Fibroblast of lung (primary cell): ENCODE measurements at places on chromosomes 16 and 17. TPM values are rescaled to one million over a fixed set of nuclear protein-coding genes. Genes with fewer than 3 reads are reported as not detected.

GRCh38 chr17:81519284-81520020 is 6.9 kb upstream of the ACTG1 start:
- DNase-seq = no peak

DNA sequence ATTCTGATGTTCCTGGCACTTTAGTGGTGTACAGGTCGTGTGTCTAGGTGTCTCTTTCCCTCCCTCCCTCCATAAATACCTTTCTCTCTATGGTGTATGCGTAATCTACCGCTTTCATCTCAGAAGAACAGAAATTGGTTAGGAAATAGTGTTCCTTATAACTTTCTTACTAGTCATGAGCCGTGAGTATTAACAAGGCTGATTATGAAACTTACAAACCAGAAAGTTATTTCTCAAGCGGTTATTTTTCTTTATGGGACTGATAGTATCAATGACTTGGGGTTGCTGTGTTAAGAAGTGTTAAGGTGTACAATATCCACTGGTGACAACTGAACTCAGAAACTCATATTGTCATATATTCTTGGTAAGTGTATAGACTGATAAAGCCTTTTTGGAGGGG is 13.2 kb upstream of the MYH11 start:
- DNase-seq = no peak

The KRTAP1-5 gene
- total RNA-seq = 0.17 TPM in 1 of 2 replicates, not detected in the other

- peak; percentile 70 for DNase-seq
These were observed 574.6 kb upstream of the HSBP1 start for GRCh38 chr16:83233153-83233552.

- peak; percentile 19 for DNase-seq
These were observed at the start of gene IRF8 for GRCh38 chr16:85898521-85899442. IRF8 (plus strand) TSS chr16:85899162; CDS start chr16:85903016, 3,854 bp downstream.

GRCh38 chr17:17200311-17200710 is 5.8 kb downstream of the PLD6 start:
- DNase-seq = no peak

- DNase-seq = peak; percentile 4
These were observed 850 bp downstream of the GINS3 start for GRCh38 chr16:58393138-58393504.

- DNase-seq = no peak
These were observed 585.8 kb upstream of the GOT2 start for GRCh38 chr16:59319871-59320270.

- no peak for DNase-seq
These were observed 8.6 kb downstream of the ADGRG5 start for GRCh38 chr16:57551057-57551456.

The TMEM235 gene
- total RNA-seq = not detected in 2 replicates

DNA sequence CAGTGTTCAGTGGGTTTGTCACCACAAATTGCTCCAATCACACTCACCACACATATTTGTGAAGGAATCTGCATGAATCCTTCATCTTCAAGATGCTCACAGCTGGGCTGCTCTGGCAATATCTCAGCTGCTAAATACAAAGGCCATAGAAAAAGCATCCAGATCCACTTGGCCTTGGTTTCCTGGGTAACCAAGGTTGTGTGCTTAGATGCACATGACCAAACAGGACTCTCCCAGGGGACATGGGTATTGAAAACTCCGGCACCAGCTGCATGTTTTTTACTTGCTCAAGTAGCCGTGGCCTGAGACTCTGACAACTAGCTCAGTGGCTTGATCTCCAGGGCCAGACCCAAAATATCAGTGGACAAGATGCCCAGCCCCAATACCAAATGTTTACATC is 131.3 kb downstream of the CBLN1 start:
- DNase-seq = no peak

DNA sequence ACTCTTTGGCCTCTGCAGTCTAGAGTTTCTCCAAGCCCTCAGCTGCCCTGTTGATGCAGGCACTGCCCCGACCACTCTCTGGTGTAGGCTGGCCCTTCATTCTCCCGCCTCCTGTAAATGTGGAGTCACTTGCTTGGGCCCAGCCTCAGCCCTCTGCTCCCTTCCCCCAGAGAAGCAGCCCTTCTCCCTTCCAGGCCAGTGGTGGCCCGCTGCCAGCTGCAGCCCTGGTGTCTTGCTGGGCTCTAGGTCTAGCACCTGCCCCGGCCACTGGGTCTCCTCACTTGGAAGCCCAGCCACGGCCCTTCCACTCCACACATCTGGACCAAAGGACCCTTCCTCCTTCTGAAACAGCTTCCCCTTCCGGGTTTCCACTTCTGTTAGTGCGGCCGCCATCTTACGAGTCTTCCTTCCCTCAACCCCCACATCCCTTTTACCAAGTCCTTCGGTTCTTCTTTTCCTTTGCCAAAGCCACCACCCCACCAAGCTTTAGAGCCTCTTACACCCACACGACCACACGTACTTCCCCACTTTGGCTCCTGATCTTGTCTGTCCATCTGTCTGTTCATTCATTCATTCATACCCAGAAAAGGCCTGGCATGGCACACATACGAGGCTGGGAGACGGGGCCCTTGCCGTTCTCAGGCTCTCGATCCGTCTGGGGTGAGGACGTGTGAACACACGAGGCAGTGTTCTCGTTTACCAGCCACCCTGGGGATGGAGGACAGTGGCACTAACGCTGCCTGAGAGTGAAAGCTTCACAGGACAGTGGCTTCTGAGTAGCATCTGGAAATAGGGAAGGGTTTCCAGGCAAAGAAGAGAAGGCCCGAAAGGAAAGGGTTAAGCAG is 68.0 kb downstream of the ABR start:
- no peak for DNase-seq

The LPO gene
- total RNA-seq = not detected in 2 replicates

DNA sequence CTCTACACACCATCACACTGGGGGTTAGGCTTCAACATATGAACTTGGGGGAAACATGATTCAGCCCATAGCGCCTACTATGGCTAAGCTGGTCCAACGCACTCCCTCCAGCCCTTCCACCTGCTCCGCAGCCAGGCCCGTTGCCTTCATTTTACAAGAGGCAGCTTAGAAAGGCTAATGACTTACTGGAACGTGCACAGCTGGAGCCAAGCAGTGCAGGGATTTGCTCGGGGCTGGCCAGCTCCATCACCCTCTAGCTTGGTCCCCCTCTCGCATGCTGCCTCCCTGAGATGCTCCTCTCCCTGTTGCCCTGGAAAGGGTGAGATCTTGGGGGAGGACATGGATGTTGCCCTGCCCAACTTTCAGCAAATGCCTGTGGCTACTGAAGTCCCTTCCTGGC is 2.8 kb upstream of the CACNG1 start:
- DNase-seq = no peak

- DNase-seq = peak; percentile 45
These were observed 2.5 kb downstream of the RSL1D1 start for GRCh38 chr16:11848842-11849241.

DNA sequence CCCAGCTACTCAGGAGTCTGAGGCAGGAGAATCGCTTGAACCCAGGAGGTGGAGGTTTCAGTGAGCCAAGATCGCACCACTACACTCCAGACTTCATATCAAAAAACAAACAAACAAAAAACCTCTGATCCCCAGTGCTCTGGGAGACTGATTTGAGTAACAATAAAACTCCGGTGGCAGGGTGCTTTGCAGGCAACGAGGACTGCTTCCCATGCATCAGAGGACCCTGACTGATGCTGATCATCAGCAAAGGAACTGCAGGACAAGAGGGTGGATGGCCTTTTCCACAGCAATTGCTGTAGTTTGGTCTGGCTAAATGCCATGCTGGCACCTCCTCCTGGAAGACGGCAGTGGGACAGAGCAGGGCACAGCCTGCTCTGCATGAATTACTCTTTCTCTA is 6.4 kb upstream of the SLC39A11 start:
- DNase-seq = no peak

- DNase-seq = peak; percentile 76
These were observed at the start of gene TLCD2 for GRCh38 chr17:1709971-1710806. TLCD2 (minus strand) TSS chr17:1710377; CDS start chr17:1710242, 135 bp downstream.

The TBC1D3H gene
- total RNA-seq = not detected in 2 replicates

DNA sequence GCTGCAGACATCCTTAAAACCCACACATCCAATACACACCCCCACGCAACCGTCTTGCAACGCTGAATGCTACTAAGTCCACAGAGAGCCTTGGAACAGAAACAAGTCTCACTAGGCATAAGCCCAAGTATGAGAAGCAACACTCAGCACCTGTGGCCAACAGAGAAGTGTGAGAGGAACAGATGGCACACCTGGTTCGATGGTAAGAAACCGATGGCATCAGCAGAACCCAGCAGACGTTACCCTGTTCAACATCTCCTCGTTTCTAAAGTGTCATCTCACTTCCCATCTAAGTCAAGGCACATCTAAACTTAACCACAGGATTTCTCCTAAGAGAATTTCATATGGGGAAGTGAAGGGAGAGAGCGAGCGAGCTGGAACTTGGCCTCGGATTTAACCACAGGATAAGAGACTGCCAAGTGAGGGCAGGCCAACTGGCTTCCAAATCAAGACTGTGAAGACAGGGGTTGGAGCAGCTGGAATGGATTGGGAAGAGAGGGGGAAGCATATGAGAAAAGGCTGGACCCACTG is 41.0 kb downstream of the NXPH3 start:
- DNase-seq = peak; percentile 90

The WFDC1 gene
- total RNA-seq = 3.1 and 34.0 TPM in 2 replicates

- no peak for DNase-seq
These were observed 48.5 kb downstream of the IRF8 start for GRCh38 chr16:85947230-85948137.

The SLC43A2 gene
- 2.3 and 8.4 TPM in 2 replicates for total RNA-seq

The TAC4 gene
- total RNA-seq = not detected in 2 replicates

DNA sequence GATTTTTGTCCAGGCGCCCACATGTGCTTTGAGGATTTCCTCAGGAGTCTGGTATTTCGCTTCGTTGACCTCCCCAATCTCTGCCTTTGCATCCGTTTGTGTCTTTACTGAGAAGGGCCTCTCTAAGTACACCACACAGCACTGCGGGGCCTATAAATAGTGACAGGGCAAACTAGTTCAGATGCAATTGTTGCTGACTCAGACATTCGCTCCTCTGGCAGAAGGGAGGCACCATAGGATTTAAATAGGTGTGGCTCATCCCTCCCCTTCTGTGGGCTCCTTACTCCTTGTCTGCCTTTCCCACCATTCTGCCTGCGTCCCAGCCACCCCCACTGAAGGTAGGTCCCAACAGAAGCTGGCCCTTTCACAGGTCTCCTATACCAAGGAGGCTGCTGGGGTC is 192.3 kb downstream of the SHISA9 start:
- DNase-seq = no peak

DNA sequence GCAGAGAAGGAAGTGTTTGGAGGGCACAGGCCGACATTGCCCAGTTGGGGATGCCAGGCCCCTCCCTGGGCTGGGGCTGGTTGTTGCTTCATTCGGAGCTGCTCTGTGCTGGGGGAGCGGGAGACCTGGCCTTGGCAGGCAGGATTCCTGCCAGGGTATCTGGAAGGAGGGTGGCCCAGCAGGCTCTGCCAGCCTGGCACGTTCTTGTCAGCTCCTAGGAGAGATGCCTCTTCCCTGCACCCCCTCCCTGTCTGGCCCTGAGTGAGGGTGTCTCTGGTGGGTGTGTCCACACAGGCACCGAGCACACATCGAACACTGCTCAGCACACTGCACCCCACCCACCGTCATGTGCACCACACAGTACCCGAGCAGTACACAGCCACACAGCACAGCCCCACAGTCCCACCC is 35.2 kb downstream of the ARHGAP23 start:
- DNase-seq = no peak

The KRT31 gene
- total RNA-seq = not detected in 2 replicates

GRCh38 chr17:56742601-56743000 is 91.1 kb downstream of the C17orf67 start:
- DNase-seq = no peak

The TRPV3 gene
- 0.77 and 0.99 TPM in 2 replicates for total RNA-seq

The CNGB1 gene
- not detected in 2 replicates for total RNA-seq

The KRTAP2-1 gene
- total RNA-seq = not detected in 2 replicates

GRCh38 chr17:40321961-40322357 is 13.0 kb downstream of the RARA start:
- DNase-seq = no peak

GRCh38 chr16:77157346-77158058 is 33.5 kb upstream of the MON1B start:
- no peak for DNase-seq

The FADS6 gene
- total RNA-seq = not detected in 2 replicates

DNA sequence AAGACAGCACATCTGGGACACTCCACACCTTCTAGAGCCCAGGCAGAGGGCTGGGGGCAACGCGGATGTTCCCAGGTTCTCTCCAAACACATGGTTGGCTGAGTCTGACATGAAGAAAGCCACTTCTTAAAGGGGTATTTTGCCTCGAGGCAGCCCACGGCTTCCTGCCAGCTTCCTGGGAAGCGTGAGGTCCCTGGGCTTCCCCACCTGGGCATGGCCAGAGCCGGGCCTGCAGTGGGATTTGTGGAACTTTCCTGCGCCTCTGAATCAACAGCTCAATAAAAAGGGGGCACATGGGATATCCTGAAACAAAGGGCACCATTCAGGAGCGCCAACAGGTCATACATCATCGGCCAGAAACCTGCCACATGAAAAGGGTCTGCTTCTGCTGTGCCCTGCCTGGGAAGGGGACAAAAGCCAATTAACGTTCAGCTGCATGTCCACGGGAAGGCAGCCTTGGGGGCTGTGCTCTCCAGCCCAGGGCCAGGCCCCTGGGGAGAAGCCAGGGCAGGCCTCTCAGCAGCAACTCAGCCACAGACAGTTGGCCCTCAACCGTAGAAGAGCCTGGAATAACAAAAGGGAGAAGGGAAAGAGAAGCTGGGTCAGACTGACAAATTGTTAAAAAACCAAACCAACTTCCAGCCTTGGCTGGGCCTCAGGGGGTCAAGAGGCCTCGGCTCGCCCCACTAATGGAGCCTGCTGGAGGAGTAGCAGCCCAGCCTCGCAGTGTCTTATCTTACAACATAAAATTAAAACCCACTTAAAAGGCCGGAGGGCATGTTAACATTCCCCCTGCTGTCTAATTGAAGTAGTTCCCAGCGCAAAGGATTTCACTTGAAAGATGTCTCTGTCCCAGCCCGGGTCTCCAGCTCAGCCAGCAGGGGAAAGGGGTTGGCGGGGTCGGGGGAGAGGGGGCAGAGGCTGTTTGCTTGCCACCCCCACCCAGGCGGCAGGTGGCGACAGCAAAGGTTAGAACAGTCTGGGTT is 34.2 kb downstream of the TBX4 start:
- DNase-seq = no peak

DNA sequence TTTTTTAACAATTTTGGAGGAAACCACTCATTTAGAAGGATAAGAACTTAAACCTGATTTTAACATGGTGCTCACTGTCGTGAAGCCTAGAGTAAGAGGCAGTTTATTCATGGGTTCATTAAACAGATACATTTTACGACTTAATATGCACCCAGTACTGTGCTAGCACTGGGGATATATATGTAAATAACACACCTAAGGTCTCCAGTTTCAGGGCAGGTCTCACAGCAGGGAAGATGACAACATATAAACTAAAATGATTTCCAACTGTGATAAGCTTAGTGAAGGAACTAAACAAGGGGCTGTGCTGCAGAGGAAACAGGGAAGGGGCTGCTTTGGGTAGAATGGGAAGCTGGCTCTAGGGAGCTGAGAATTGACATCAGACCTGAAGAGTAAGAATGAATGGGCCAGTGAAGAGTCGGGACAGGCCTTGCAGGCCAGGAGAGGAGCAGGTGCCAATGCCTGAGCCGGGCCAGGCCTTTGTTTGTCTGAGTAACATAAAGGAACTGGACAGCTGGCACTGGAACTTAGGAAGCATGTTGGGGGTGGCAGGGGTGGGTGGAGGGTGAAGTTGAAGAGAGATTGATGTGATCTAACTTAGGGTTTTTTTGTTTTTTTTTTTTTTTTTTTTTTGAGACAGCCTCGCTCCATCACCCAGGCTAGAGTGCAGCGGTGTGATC is 12.1 kb downstream of the NT5M start:
- no peak for DNase-seq
